ENCODE measurements at places on chromosomes 2 and 18.

DNA sequence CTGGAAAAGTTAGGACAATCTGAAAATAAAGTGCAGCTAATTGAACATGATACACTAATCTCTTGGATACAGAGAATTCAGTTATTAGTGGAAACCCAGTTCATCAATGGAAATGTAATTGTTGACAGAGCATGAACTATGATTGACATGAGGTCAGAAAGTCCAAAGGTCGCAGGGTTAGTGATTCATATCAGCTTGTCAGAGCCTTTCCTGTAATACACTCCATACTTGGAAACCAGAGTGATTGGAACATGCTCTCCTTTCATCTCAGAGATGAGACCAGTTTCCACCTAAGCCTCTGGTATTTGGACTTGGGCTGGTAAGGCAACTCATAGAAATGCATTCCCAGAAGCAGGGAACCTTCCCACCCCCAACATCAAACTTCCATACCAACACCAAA is 8.5 kb upstream of the NCKAP5 start:
- no peak for DNase-seq

GRCh38 chr2:39264733-39265132 is 21.0 kb upstream of the CDKL4 start:
- no peak for DNase-seq

DNA sequence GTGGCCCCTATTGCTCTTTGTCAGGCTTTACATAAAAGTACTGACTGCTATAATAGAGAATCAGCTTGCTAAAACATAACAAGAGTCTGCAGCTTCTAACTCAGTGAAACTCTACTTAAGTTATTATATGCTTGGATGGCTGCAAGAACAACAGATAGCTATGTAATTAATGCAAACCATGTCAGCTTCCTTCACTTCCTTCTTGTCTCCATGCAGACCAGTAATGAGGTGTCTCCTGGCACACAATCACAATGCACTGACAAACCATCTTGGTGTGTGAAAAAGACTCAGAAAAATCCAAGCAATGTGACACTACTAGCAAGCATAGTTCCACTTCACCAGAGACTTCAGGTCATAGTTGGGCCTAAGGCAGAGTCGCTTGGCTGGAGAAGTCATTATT is 2068.9 kb upstream of the PIK3C3 start:
- no peak for DNase-seq

DNA sequence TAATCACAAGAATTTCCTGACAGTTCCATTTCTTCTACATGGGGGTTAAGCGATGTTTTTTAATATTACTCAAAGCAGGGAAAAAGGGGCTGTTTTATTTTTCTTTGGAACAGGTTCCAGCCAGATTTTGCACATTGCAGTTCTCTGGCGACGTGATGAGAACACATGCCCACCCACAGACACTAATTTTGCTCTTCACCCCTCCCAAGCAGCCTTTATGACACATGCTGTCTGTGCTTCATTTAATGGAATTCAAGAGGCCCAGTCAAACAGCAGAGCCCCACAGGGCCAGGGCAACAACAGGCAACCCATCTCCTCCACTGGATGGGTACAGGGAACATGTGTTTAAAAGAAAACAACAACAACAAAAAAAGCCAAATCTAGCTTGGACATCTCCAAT is 70.8 kb downstream of the SPRED2 start:
- peak; percentile 68 for DNase-seq

DNA sequence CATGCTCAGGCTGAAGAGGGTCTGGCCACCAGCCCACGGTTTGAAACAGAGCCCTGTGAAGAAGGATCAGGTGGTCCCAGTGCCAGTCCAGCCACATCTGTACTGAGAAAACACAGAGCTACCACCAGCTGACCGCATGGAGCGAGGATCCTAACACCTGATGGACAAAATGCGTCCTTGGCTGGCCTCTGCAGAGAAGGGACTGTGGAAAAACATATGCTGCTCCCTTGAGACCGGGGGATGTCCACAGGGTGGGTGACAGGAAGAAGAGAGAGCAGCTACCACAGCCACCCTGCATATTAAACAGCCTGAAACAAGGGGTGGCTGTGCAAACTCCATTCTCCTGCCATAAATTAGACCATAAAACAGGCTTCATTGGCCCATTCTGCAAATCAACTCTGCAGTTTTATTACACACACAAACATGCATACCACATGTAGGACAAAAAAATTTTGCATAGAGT is 137.2 kb downstream of the BCL2 start:
- DNase-seq, result no peak

GRCh38 chr2:108594982-108595464 is 60.8 kb downstream of the LIMS1 start:
- peak; percentile 99 for DNase-seq

- DNase-seq, result peak; percentile 97
These were observed 82.5 kb downstream of the TCF7L1 start for GRCh38 chr2:85215448-85216401.

GRCh38 chr2:133635131-133635530 is 66.9 kb upstream of the NCKAP5 start:
- DNase-seq, result no peak

GRCh38 chr2:57962861-57963260 is 83.7 kb upstream of the VRK2 start:
- DNase-seq, result no peak

- DNase-seq, result peak; percentile 55
These were observed 602 bp downstream of the SNX17 start for GRCh38 chr2:27370816-27371620.

GRCh38 chr2:234191819-234192407 is 141.4 kb downstream of the SPP2 start:
- DNase-seq, result no peak

DNA sequence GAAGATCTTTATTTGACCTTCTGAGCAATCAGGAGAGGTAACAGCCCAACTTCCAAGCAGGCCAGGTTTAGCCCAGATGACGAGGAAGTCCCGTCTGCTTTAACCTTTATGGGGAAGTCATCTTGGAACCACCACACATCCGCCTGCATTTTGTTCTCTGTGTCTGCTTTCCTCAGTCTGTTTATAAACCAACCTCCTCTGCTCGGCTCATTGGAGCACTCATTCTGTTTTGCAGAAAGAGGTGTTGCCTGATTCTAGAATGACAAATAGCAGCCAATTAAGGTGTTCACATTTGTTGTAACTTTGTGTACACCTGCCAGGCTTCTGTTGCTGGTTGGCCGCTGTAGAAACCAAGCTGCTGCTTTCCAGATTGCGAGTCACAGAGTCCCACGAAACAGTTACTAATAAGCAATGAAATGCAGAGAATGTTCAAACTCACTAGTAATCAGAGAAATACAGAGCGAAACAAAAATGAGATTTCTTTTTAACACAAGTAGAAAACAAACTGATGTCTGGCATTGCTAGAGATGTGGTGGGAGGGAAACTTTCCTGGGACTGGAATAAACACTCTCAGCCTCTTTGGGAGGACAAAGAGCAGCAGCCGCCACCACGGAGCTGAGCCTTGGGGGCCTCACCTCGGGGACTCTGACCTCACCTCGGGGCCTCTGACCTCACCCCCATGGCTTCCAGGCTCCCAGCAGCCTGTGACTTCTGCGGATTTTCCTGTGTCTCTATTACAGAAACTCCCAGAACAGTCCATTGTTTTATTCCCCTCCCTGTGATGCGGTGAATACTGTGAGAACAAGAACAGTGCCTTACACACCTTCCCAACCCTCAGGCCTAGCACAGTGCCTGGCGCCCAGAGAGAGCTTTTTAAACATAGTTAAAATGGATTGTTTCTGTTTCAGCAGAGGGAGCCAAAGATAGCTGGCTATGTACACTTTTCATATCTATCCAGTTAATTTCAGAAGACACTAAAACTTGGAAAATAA is 64.0 kb downstream of the MBP start:
- peak; percentile 54 for DNase-seq

- DNase-seq, result peak; percentile 22
These were observed 910 bp downstream of the SRSF7 start for GRCh38 chr2:38750011-38750890.

GRCh38 chr2:56195563-56195962 is 11.8 kb downstream of the CCDC85A start:
- peak; percentile 46 for DNase-seq

DNA sequence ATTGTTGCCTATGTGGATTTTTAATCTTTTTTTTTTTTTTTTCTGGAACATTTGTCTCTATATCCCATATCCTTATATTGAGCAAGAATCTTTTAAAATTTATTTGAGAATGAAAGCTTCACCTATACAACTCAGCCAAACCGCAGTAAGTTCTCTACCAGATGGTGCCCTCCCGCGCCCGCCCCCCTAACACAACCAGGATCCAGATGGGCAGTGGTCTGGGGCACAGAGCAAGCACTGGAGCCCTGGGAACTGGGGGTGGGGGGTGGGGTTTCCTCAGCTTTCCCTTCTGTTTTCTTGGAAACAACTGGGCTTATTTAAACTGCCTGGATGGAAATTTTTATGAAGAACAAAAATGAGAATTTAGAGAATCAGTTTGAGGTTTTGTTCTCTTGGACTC is 74.6 kb downstream of the ACAA2 start:
- no peak for DNase-seq

DNA sequence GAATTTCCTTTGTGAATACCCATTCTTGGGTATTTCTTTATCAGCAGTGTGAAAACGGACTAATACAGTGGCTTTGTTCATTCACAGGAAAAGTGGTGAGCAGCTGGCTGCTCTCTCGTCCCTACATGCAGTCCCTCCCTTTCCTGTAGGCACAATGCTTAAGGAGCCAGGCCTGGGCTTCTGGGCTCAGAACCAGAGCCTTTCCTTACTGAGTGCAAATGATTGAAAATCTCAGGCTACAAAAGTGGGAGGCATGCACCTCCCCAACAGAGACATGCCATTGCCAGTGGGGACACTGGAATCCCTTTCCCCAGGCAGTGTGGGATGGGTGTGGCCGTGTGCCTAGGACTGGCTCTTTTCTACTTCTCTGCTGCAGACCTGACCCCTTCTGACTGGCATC is 61.3 kb downstream of the MCFD2 start:
- DNase-seq, result no peak
